ENCODE measurements at places on chromosomes 5 and 9.

- DNase-seq: no peak
Observed at GRCh38 chr5:156000115-156000514, 326.8 kb upstream of the SGCD start.

- no peak for DNase-seq
Observed at GRCh38 chr9:35748242-35748857, 678 bp downstream of the GBA2 start.

- DNase-seq: no peak
Observed at GRCh38 chr5:58787987-58788386, 205.1 kb downstream of the RAB3C start.

DNA sequence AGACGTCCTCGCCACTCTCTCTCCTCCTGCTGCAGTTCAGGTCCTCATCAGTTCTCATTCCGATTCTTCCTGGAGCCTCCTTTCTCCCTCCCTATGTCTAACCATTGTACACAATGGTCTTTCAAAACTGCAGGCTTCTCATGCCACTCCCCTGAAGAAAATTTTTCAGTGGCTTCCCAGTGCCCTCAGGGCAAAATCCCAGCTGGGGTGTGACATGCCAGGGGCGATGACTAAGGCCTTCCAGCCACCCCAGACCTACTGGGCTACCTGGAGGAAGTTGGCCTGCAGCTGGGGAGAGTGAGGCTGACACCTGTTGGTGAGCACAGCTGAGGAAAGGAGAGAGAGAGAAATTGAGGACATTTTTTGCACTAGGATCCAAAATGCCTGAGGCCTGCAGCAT is 65.2 kb downstream of the SREK1 start:
- no peak for DNase-seq

GRCh38 chr5:146548781-146549449 is 32.9 kb upstream of the GPR151 start:
- no peak for DNase-seq

DNA sequence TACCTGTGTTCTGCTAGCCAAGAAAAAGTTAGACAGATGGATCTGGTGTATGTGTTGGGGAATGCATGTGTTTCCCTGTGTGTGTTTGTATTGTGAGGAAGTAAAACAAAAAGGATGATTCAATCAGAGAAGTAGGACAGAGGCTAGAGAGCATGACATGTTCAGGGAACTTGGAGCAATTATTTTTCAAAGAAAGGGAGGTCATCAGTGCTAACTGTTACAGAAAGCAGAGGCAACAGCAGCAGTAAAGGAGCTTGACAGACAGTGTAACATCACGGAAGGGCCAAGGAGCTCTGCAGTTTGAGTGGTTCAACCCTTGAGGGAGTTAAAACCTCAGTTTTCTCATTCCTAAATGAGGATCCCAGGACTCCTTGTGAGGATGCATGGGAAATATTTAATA is 13.2 kb downstream of the SPINK1 start:
- DNase-seq: no peak

- no peak for DNase-seq
Observed at GRCh38 chr5:97543166-97543565, 360.1 kb upstream of the RIOK2 start.

GRCh38 chr9:91894023-91894422 is 56.0 kb downstream of the ROR2 start:
- DNase-seq: no peak

DNA sequence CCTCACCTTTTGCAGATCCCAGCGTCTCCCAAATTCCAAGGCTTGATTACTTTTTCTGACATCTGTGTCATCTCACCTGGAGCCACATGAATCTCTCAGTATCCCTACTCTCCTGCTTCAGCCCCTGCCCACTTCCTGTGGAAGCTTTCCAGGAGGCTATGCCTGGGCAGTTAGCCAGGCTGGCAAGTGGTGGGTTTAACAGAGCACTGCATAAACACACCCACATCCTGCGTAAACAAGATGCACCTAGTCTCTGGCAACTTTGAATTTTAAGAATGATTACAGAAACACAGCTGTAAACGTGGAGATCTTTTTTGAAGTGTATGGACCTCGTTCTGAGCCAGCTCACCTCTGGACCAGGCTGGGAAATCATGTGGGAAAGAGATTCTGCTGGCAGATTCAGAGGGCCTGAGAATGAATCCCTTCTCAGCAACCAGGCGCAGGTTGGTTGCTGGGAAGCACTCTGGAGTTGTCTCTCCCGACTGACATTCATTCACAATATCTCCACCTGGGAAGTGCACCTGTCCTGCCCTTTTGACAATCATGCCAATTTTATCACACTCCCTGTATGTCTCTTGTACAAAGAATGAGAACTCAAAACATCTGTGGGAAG is 55.7 kb upstream of the FANCC start:
- no peak for DNase-seq

- DNase-seq: no peak
Observed at GRCh38 chr5:150710165-150710564, 9.3 kb upstream of the RBM22 start.

GRCh38 chr5:134500699-134501430 is 24.6 kb upstream of the JADE2 start:
- DNase-seq: no peak

GRCh38 chr5:137737349-137738131 is 1.7 kb upstream of the KLHL3 start:
- DNase-seq: no peak

DNA sequence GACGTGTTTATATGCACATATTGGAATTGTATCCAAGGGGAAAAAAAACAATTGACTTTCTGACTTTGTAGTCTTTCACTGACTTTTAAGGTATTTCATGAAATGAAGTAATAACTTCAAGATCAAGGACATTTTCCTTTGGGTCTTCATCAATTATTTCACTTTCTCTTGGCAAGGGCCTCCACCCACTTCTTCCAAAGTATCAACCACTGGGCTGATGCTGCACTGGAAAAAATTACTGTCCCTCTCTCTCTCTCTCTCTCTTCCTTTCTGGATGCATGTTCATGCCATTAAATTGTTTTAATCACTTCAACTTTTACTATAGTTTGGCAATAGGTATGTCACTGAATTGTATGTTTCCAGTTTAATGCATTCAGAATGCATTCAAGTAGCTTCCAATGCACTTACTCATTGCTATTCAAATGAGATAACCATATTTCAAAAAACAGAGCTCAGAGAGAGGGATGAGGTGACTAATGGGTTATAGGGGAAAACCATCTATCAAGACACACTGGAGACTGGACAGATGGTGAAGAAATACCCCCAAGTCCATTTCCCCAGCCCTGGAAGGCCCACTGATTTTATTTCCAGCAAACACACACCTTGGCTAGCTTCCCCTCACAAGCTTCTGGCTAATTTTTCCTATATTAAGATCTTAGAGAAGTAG is 585.3 kb downstream of the EBF1 start:
- peak; percentile 89 for DNase-seq

DNA sequence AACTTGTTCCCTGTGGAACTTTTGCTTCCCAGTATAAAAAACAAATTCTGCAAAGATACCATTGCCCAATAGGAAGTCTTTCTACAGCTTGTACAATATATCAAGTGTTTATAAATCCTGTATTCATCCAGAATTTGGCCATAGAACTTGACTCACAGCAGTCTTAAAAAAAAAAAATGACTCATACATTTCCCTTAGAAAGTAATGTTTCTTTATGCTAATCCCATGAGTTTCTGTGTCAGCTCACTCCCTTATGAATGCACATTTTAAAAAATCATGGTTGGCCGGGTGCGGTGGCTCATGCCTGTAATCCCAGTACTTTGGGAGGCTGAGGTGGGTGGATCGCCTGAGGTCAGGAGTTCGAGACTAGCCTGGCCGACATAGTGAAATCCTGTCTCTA is 89.3 kb upstream of the DMRT1 start:
- peak; percentile 82 for DNase-seq

GRCh38 chr5:10254686-10255085 is 4.6 kb downstream of the CCT5 start:
- DNase-seq: no peak

DNA sequence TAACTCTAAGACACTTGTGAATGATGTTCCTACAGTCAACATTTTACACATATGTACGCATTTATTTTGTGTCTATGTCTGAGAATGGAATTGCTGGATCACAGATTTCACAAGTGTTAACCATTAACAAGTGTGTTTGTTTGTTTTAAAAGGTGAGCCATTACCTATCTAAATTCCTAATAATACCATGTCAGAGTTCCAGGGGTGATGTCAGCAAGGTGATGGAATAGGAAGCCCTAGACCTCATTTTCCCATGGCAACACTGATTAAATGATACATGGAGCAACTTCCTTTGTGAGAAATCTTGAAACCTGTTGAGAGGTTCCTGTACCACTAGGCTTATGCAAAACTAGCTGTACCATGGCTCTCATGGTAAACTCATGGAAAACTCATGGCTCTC is 309.7 kb downstream of the CYLC2 start:
- no peak for DNase-seq

GRCh38 chr5:139246394-139246793 is 47.1 kb upstream of the MATR3 start:
- no peak for DNase-seq

- no peak for DNase-seq
Observed at GRCh38 chr5:79621056-79621455, 8.8 kb downstream of the TENT2 start.

DNA sequence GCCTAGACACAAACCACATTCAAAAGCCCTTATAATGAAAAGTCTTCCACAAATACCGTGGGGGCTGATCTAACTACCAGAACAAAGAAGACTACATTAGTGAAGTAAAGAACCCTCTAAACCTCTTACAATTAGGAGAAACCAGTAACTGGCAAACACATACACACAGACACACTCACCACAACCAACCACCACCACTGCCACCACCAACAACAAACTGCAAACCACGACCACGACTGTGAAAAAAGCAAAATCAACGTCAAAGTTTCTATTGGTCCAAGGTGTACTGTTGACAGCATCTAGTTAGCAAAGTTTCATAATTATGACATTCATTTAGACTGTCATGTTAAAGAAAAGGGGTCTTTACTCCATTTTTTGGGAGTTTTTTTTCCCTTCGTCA is 2.7 kb downstream of the CDO1 start:
- no peak for DNase-seq

DNA sequence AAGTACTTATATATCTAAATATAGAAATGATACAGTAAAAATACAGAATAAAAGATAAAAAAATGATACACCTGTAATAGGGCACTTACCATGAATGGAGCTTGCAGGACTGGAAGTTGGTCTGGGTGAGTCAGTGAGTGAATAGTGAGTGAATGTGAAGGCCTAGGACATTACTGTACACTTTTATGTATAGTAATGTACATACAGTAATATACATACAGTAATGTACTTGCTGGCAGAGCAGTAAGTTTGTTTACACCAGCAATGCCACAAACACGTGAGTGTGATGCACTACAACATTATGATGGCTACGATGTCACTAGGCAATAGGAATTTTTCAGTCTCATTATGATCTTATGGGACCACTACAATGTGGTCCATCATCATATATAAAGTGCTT is 34.2 kb downstream of the SUSD1 start:
- no peak for DNase-seq

DNA sequence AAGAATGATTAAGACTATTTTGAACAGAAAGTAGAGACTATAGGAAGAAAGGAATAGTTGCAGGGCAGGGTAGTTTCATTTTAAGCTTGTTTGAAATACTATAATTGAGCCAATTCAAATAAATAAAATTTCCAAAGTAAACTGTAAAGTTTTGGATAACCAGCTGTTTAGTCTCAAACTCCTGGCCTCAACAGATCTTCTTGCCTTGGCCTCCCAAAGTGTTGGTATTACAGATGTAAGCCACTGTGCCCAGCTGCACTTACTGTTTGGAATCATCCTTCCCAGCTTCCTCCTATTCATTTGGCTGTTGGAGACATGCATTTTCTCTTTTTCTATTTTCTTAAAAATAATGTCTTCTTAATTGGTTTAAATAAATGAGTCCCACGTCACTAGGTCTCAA is 231.0 kb downstream of the NNT start:
- DNase-seq: no peak

- no peak for DNase-seq
Observed at GRCh38 chr9:35423499-35423898, 66.4 kb upstream of the RUSC2 start.

DNA sequence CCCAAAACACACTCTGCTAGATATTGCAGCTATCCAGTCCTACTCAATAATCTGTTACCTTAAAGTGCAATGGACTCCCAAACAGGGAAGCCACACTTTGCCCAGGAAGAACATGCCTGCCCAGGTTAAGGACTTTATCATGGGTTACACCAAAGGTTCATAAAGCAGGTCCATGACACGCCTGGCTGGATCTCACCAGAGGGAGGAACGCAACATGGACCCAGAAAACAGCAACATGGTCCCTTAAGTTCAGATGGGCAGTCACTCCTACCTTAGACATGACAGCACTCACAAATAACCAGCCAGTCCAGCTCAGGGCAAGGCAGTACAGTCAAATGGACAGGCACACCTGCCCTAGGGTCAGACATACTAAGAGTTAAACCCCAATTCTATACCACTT is 3.8 kb downstream of the P4HA2 start:
- DNase-seq: no peak

DNA sequence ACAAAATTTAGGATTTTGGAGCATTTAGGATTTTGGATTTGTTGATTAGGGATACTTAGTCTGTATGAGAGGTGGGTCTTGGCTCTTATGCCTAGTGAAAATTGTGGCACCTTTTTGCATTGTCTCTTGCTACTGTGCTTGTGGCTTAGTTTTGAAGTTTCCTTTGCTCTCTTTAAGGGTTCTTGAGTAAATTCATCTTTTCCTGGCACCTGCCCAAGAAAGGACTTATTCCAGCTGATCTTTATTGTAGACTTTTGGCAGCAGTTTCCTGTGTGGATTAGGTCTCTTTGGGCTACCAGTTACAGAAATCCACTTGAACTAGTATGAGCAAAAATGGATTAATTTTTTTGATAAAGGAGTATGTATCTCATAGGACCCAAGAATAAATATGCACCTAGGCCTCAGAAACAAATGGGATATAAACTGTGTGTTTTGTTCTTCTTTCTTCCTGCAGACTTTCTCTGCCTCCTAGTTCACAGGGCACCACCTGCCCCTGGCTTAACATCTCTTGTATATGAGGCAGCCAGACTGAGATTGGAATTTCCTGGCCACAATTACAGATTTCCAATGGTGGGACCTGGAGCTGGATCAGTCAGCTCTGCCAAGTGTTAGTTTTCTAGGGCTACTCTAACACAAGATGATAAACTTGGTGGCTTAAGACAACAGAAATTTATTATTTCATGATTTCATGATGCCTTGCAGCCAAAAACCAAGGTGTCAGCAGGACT is 44.6 kb downstream of the FOCAD start:
- DNase-seq: no peak

DNA sequence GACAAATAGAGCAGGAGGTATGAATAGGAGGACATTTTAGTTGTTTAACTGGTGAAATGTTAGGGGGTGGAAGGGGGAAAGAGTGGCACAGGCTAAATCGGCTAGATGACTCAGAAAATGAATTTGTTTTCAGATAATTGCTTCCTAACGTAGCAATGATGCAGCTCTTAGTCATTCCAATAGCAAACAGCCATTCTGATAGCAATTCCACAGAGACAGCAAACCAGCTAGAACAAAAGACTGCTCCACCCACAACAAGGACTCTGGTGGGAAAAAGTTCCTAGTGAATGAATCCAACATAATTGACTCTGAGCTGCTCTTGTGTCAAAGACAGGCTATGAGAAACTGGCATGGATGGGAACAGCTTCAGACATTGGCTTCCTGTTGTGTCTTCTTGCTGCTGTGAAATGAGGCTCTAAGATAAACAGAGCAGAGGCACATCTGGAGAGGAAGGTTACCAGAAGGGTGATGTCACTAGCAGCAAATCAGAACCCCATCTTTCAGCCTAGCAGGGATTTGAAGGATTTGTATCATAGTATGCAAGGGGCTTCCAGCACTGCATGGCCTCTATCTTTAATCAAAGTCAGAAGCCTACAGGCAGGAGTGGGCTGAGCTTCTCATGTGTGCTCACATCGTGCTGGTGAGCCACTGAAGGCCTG is 28.1 kb upstream of the F2RL1 start:
- DNase-seq: peak; percentile 90
